ENCODE measurements at places on chromosomes 1 and 21.

DNA sequence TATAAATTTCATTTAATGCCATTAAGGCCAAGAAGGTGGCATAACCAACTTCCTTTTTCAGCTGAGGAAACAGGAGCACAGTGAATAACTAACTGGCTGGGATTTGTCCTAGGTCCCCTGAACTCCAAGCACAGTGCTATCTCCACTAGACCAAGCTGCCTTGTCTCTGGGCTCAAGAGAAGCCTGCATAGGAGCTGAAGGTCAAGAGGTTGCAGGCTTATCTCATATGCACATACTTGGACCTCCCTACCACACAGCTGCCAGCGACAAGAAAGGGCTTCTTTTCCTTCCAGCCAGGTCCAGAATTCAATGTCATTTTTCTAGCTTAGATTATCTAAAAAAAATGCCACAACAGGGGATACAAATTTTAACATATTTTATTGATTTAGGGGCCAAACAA is 27.1 kb downstream of the AK2 start:
- H3K4me1 ChIP-seq, result peaks cover 19% of the 10 kb centered on the region
- DNase-seq, result no peak
- H3K27me3 ChIP-seq, result no peaks in the 10 kb centered on the region
- H3K27ac ChIP-seq, result peak overlapping the region; percentile 18

GRCh38 chr1:41608211-41608610 is 123.7 kb upstream of the EDN2 start:
- DNase-seq, result peak; percentile 20
- peaks cover 49% of the 10 kb centered on the region for H3K4me1 ChIP-seq
- peaks cover 90% of the 10 kb centered on the region for H3K36me3 ChIP-seq
- no peak overlapping the region for H3K4me3 ChIP-seq
- peak overlapping the region; percentile 24 for H3K27ac ChIP-seq
- H3K27me3 ChIP-seq, result no peaks in the 10 kb centered on the region

GRCh38 chr1:40877698-40878097 is 15.5 kb upstream of the CITED4 start:
- no peak for DNase-seq
- H3K4me1 ChIP-seq, result peaks cover 39% of the 10 kb centered on the region
- no peak overlapping the region for H3K27ac ChIP-seq
- H3K27me3 ChIP-seq, result peaks cover 8% of the 10 kb centered on the region
- H3K4me3 ChIP-seq, result no peak overlapping the region

DNA sequence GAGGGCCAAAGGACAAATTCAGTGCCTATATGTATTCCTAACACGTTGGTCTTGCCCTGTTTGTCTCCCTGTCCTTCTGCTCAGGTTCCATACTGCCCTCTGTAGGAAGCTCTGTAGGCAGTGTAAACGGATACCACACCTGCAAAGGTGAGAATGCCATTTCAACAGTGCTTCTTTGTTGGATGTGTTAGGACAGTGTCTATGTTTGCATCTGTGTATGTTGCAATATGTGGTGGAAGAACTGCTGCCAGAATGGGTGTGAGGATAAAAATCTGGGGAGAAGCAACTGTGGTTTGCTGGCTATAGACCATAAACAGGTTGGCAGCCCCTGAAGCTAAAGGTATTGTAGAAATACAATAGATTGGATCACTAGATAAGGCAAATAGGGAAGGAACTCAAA is 113.1 kb upstream of the BMP8A start:
- H3K4me1 ChIP-seq, result no peaks in the 10 kb centered on the region
- H3K27ac ChIP-seq, result peak overlapping the region; percentile 31
- no peaks in the 10 kb centered on the region for H3K27me3 ChIP-seq
- no peak for DNase-seq
- H3K36me3 ChIP-seq, result peaks cover 69% of the 10 kb centered on the region

DNA sequence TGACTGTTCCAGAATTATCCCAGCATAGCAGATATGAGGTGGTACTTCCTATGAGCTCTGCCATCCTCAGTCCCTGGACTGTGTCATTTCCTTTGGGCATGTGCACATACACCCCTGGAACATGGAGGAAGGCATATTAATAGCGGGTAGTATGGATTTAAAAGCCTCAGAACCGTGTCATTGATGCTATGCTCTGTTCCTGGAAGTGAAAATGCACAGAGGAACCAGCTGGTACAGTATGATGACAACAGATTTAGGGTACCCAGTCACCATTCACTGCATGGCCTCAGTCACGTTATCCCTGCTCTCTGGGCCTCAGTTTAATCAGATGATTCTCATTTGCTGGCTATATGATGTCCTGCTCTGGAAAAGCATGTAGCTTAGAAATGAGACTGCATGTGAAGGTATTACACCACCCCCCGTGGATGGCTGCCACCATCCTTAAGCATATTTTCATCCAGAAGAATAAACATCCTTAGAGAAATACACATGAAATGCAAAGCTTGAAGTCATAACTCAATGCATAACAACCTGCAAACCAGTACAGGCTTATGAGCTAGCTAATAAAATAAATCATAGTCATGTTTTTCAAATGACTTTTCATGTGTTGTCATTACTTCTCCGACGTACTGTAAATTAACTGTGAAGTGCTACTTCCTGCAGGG is 37.8 kb downstream of the SETD4 start:
- peaks cover 6% of the 10 kb centered on the region for H3K27me3 ChIP-seq
- no peak overlapping the region for H3K27ac ChIP-seq
- no peaks in the 10 kb centered on the region for H3K4me1 ChIP-seq
- no peak for DNase-seq
- no peak overlapping the region for H3K4me3 ChIP-seq

GRCh38 chr1:67843746-67844145 is 10.5 kb upstream of the GNG12 start:
- no peak overlapping the region for H3K27ac ChIP-seq
- H3K27me3 ChIP-seq, result peaks cover 19% of the 10 kb centered on the region
- no peak overlapping the region for H3K4me3 ChIP-seq
- no peaks in the 10 kb centered on the region for H3K4me1 ChIP-seq
- H3K36me3 ChIP-seq, result no peaks in the 10 kb centered on the region

GRCh38 chr1:6963912-6964307 is 178.7 kb downstream of the CAMTA1 start:
- no peaks in the 10 kb centered on the region for H3K36me3 ChIP-seq
- no peak overlapping the region for H3K4me3 ChIP-seq
- peaks cover 31% of the 10 kb centered on the region for H3K4me1 ChIP-seq
- peak overlapping the region; percentile 7 for H3K27ac ChIP-seq
- peaks cover 70% of the 10 kb centered on the region for H3K27me3 ChIP-seq

DNA sequence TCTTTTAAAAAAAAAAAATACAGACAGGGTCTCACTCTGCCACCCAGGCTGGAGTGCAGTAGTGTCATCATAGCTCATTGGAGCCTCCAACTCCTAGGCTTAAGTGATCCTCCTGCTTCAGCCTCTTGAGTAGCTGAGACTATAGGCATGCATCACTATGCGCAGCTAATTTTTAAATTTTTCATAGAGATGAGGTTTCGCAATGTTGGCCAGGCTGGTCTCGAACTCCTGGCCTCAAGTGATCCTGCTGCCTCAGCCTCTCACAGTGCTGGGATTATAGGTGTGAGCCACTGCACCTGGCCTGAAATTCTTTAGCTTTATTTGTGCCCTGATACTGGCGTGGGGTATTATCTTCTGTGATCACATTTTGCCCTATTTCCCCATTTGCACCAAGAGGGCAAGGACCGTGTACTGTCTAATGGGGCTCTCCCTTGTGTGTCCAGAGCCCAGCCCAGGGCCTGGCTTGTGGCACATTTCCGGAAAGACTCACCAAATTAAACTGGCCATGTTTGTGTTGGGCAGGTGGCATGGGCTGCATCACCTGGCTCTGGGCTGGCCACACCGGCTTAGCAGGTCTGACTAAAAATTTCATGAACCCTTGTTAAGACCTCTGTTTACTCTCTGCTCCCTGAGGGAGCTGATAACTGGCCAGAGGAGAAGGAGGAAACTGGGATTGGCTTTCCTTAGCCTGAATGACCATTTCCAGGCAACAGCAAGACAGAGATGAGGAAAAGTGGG is 32.2 kb downstream of the TRIM62 start:
- H3K4me3 ChIP-seq, result no peak overlapping the region
- no peak overlapping the region for H3K27ac ChIP-seq
- no peak for DNase-seq
- no peaks in the 10 kb centered on the region for H3K27me3 ChIP-seq
- H3K4me1 ChIP-seq, result peaks cover 8% of the 10 kb centered on the region

- H3K27me3 ChIP-seq, result no peaks in the 10 kb centered on the region
- no peak for DNase-seq
- H3K36me3 ChIP-seq, result no peaks in the 10 kb centered on the region
- H3K4me1 ChIP-seq, result no peaks in the 10 kb centered on the region
- H3K4me3 ChIP-seq, result no peak overlapping the region
- no peak overlapping the region for H3K27ac ChIP-seq
Measured at GRCh38 chr1:56094168-56094567, 485.2 kb downstream of the PLPP3 start.

DNA sequence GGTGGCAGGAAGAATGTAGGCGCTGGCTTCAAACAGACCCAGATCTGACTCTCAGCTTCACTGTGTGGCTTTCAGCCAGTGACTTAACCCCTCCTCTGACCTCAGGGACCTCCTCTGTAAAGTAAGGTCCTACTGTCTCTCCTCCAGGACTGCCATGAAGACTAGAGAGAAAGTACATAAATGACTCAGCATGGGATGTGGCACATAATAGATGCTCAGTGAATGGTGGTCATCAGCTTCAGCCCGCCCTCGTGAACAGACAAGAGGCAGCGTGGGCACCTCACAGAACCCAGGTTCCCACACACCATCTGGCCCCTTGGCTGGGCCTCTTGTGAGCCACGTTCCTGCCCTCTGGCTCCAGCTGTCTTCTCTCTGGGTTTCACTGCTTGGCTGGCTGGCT is 126.0 kb downstream of the SYF2 start:
- H3K36me3 ChIP-seq, result peaks cover 7% of the 10 kb centered on the region
- H3K4me1 ChIP-seq, result peaks cover 29% of the 10 kb centered on the region
- H3K4me3 ChIP-seq, result no peak overlapping the region
- DNase-seq, result no peak

- H3K27ac ChIP-seq, result no peak overlapping the region
- no peak for DNase-seq
- no peaks in the 10 kb centered on the region for H3K4me1 ChIP-seq
- no peak overlapping the region for H3K4me3 ChIP-seq
- no peaks in the 10 kb centered on the region for H3K36me3 ChIP-seq
- H3K27me3 ChIP-seq, result no peaks in the 10 kb centered on the region
Measured at GRCh38 chr1:219726480-219727272, 113.8 kb upstream of the ZC3H11B start.
